ENCODE measurements at places on chromosomes 5 and 9. TPM values are rescaled to one million over a fixed set of nuclear protein-coding genes. Genes with fewer than 3 reads are reported as not detected.

DNA sequence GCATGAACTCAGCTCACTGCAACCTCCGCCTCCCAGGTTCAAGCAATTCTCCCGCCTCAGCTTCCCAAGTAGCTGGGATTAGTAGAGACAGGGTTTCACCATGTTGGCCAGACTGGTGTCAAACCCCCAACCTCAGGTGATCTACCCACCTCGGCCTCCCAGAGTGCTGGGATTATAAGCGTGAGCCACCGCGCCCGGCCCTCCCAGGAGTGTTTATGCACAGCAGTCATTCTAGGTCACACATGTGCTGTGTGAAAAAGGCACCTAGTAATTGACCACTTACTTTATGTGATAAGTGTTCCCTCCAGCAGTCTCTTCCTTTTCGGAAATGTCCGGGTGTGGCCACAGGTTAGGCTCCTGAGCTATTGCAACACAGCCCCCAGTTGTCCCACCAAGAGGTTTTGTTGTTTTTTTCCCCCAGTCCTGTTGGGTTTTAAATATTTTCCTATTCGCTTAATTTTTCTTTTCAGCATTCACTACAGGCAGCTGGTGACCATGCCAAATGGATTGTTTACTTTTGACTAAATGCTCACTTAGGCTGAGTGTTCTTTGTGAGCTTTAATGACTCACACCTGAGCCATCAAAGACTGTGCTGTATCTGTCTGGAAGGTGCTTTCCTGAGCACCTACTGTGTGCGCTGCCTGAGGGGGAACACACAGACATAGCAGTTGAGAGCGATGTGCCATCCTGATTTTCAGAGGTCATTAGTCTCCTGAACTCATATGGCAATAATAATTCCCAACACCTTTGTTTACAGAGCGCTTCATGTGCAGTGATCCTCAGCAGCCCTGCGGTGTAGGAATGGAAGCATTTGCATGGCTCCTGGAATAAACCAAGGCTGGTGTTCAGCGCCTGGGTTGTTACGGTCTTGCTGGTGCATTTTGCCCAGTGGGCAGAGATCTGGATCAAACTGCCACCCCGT lies 94.3 kb downstream of the MVB12B start:
- no peak for DNase-seq

DNA sequence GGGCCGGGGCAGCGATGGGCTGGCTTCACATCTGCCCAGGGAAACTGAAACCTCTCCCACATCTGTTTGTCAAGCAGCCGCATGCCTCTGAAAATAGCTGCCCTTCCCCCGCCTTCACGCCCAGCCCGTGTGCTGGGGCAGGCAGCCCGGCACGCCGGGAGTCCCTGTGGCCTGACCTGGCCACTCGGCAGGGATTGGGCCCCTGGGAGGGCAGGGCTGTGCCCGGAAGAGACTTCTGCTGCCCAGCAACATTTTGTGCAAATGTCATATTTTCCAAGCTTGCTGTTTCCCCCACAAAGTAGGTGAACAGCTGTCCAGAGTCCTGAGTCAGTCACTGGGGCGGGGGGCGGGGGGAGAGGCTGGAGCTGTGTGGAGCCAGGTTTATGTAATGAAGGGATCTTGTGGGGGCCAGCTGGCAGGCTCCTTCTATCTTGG lies 8.2 kb downstream of the COL27A1 start:
- peak; percentile 52 for DNase-seq

Gene RGS7BP
- total RNA-seq = 3.6 TPM

DNA sequence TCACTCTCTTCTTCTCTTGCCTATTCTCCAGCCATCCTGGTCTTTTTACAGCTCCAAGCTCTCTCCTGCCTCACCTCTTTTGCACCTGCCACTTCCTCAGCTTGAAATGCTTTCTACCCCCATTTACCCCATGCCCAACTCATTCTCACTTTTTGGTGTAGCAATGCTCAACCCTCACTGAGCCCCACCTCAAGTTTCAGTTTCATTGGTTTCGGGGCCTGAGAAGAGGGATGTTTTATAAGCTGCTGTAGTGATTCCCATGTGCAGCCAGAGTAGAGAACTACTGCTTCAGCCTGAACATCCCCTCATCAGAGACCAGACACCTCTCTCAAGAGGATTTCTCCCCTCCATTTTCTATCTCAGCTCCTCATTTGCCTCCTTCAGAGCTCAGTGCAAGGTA lies 45.2 kb upstream of the FYB1 start:
- no peak for DNase-seq

Gene PCDHGA1
- 3.1 TPM for total RNA-seq

Gene DDX4
- not detected for total RNA-seq

GRCh38 chr9:12702160-12702758 lies 9.1 kb downstream of the TYRP1 start:
- DNase-seq = no peak

Gene CYSRT1
- 0.27 TPM for total RNA-seq
